KBM-7 (cell line): ENCODE measurements at places on chromosomes 16 and 17.

DNA sequence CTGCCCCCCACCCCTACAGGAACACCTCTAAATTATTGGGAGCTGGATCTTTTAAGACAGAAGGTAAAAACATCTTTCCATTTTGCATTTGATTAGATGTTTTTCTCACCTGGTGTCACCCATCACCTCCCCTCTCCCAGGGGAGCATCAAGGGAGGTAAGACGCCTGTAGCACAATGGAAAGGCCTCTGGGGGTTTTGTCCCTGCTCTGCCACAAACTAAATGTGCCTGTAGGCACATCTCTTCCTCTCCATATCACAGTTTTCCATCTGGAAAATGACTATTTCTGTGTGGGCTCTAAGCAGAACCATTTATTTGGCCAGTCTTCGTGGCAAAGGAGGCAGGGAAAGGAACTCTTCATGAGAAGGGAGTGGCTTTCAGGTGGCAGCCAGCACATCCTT is 76.6 kb downstream of the GNAO1 start:
- no peak for DNase-seq

DNA sequence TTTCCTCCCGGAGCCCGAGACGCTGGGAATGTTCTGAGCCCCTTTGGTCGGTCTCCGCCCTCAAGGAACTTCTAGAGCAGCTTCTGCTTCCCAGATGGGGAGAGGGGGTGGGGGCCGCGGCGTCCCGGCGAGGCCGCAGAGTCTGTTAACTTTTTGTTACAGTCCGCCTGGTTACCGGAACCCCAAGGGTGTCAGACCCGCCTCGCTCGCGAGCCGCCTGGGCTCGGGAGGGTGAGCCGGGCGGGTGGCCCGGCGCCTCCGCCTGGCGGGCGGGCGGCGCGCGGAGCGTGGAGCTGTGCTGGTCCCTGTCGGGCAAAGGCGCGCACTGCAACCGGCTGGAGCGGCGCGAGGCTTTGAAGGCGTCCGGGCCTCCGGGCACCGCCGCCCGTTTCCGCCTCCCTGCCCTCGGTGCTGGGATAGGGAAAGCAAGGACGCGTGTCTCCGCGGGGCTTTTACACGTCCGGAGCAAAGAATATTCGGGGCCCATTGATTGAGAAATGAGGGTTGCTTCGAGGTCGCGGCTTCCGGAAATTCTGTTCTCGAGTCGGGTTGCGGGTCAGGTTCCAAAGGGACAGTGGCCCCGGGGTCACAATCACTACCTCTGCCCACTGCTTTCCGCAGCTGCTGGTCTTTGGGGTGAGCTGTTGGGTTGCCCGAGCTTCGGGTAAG is 1.7 kb downstream of the HS3ST3B1 start:
- DNase-seq = peak; percentile 85

GRCh38 chr17:76442341-76443338 is 10.3 kb downstream of the UBE2O start:
- no peak for DNase-seq

GRCh38 chr17:31584438-31585279 is 193.2 kb downstream of the RAB11FIP4 start:
- DNase-seq = peak; percentile 48

DNA sequence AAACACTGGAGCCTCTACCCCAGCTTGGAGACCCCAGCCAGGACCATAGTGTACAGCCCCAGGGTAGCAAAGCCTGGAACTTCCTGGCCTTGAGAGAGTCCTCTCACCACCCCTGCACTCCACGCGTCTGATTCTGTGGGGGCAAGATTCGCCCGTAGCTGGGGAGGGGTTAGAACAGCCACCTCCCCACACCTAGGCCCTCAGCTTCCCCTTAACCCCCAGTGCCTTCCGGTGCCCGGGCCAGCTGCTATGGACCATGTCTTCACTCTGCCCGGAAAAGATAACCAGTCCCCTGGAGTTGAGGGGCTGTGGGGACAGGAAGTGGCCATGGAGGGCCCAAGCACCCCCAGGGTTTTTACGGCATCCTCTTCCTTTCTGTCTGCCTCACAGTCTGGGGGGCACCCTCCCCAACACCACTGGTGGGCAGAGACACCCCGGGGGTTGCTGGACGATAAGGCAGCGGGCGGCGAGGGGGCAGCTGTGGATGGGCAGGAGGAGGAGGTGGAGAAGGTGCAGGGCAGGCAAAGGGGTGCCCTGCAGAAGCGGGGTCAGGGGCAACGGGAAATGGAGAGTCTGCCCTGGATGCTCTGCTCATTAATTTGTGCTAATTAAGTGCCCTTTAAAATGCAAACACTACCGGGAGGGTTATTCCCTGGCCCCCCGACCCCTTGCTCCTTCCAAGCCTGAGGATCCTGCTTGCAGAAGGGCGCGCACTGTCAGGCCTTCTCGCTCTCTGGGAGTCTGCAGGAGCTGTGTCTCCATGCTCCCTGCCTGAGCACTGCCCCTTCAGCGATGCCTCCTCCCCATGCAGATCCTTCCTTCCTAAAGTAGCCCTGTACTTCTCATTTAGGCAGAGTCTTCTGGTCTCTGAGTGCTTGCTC is 2.4 kb downstream of the PRSS27 start:
- DNase-seq = no peak

- DNase-seq = no peak
These were observed 137.5 kb downstream of the TRIM37 start for GRCh38 chr17:58969156-58969555.

DNA sequence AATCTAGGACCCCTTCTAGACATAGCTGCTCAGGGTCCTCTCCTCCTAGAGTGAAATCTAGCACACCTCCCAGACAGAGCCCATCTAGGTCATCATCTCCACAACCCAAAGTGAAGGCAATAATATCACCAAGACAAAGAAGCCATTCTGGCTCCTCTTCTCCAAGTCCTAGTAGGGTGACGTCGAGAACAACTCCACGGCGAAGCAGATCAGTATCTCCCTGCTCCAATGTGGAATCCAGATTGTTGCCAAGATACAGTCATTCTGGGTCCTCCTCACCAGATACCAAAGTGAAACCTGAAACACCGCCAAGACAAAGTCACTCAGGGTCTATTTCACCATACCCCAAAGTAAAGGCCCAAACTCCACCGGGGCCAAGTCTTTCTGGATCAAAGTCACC is 10.7 kb downstream of the SRRM2 start:
- no peak for DNase-seq

GRCh38 chr17:78023042-78023441 is 64.5 kb downstream of the TNRC6C start:
- no peak for DNase-seq

- DNase-seq = no peak
These were observed 239.0 kb downstream of the SNX29 start for GRCh38 chr16:12215277-12216105.

- no peak for DNase-seq
These were observed 279.4 kb upstream of the ELAC2 start for GRCh38 chr17:13297183-13297582.

DNA sequence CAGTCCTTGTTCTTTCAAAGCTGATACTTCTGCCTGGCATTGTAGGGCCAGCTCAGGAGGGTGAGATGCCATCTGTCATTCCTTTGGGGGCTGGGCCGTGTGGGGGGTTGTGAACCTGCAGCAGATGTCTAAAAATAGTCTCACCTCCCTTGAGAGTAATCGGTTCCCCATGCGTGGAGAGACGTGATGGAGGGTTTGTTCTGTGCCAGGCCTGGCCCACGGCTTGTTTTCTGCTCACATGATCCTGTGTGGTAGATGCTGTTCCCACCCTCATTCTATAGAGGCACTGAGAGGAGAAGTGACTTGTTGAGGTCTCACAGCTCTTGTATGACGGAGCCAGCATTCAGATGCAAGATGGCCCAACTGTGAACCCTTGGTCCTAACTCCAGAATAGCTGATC is 4.6 kb downstream of the IRF8 start:
- DNase-seq = no peak

- no peak for DNase-seq
These were observed 39.9 kb upstream of the INTS2 start for GRCh38 chr17:61967729-61968128.

GRCh38 chr17:36813957-36814563 is 123.2 kb upstream of the LHX1 start:
- no peak for DNase-seq

DNA sequence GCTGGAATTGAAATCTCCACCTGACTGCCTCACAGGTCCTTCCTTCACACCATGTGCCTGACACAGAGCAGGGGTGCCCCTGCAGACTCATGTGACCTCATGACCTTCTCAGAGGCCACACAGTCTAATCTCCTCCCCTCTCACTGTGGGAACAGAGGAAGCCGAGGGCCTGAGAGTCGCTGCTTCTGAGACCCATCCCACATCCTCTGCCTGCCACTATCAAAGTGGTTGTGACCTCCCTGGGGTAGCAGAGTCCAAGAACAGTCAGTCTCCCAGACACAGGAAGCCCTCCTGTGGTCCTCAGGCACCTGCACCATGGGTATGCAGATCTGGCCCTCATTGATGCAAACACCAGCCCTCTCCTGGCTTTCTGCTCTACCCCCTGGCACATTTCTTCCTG is 78.5 kb downstream of the RAB11FIP4 start:
- DNase-seq = no peak

DNA sequence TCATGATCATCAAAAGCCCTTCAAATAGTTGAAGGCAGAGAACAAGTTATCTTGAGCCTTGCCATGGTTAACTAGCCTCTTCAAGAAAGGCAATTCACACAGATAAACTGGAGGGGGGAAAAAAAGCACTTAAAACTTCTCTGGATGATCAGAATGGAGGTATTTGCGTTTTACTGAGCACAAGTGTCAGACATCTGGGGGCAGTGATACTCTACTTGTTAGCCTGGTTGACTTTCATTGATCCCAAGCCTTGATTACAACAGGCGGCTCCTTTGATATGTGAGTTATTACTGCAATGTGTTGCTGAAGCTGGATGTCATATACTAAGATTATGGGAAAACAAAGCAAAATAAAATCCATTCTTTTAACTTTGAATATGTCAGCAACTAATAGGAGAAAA is 155.0 kb upstream of the HS3ST3A1 start:
- DNase-seq = no peak

- DNase-seq = no peak
These were observed 115.6 kb downstream of the SDK2 start for GRCh38 chr17:73528679-73529078.

- no peak for DNase-seq
These were observed 1.3 kb downstream of the TOM1L2 start for GRCh38 chr17:17970699-17971430.

- no peak for DNase-seq
These were observed 44.8 kb downstream of the RNF135 start for GRCh38 chr17:31015639-31016038.

DNA sequence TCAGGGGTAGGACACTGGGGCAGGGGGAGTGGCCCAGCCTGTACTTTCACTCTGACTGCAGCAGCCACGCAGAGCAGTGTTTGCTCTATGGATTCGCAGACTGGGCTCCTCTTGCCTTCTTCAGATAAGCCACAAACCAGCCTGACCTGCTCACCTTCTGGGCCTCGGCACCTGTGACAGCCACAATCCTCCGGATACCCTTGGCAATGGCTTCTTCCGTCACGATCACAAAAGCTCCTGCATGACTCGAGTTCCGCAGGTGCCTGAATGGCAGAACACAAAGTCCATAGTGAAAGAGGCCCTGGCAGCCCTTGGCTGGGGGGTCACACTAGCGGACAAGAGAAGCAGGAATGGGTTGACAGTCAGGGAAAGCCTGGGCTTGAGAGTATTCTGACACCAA is 3.8 kb upstream of the EXOSC6 start:
- DNase-seq = no peak

DNA sequence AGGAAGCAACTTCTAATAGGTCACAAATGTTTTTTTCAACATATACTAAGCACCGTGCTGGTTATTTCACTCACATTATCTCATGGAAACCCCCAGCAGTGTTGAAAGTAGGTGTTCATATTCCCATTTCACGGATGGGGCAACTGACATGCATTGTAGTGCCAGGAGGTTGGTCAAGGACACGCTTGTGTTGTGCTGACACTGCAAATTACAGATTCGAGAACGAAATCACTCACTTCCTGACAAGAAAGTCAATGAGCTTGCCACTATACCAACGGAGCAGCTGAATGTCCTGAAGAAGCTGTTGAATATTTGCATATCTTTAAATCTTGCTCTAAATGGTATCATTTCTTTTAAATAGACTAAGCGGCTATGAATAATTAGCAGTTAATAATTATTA is 378.0 kb upstream of the C16orf82 start:
- no peak for DNase-seq

GRCh38 chr16:25013751-25014499 is 1.2 kb downstream of the ARHGAP17 start:
- DNase-seq = no peak
